ENCODE measurements at places on chromosomes 1 and 21.

DNA sequence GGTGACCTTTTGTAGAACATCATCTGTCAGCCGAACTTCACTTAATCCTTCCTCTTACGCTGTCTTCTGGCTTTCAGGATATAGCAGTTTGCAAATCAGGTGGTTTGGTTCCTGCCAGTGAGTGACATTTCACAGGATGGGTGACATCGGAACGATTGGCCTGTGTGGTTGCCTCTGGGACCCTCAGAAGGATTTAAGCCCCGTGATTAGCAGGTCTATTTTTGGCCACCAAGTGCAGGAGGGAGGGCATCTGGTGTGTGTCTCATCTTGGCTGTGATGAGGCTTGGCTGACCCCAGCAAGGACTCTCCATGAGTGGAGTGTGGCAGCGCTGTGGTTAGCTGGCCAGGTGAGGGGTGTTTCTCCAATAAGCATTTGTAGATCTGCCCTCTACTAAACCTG is 407.6 kb upstream of the VAMP3 start:
- H3K27ac ChIP-seq = peak overlapping the region; percentile 55
- DNase-seq = peak; percentile 43
- H3K27me3 ChIP-seq = no peaks in the 10 kb centered on the region
- no peaks in the 10 kb centered on the region for H3K36me3 ChIP-seq
- H3K4me3 ChIP-seq = no peak overlapping the region

DNA sequence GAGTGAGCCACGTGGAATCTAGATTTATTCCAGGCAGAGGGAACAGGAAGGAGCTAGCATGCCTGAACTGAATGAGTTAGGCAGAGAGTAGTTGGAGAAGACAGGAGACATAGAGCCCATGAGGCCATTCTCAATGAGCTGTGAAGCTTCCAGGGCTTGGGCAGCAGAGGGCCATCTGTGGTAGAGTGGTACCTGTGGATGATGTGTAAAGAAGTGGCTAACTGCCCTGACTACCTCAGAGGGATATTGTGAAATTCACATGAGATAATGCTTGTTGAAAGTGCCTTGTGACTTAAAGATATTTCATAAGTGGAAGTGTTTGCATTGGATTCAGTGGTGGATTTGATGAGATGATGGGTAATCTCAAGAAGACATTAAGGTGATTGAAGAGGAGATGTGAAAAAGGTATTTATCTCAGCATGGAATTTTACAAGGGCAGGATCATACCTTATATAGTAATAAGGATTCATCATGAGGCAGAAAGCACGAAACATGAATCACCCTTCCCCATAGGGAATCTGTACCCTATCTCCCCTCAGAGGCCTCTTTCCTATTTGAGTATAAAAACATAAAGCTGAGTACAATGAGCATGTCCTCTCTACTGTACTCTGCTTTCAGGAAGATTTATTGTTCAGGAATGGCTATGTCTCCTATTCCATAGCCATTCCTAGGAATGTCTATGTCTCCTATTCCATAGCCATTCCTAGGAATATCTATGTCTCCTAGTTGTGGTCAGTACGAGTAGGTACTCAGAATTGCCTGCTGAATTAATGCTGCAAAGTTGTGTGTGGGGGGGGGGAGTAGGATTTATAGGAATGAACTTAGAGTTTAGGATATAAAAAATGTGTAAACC is 146.8 kb downstream of the PAPPA2 start:
- no peaks in the 10 kb centered on the region for H3K27me3 ChIP-seq
- DNase-seq = no peak
- no peak overlapping the region for H3K4me3 ChIP-seq
- no peaks in the 10 kb centered on the region for H3K4me1 ChIP-seq

- H3K27ac ChIP-seq = peak overlapping the region; percentile 27
- H3K4me1 ChIP-seq = no peaks in the 10 kb centered on the region
- DNase-seq = no peak
- no peaks in the 10 kb centered on the region for H3K27me3 ChIP-seq
- no peaks in the 10 kb centered on the region for H3K36me3 ChIP-seq
- no peak overlapping the region for H3K4me3 ChIP-seq
Observed at GRCh38 chr1:59180735-59181134, 116.2 kb upstream of the FGGY start.

DNA sequence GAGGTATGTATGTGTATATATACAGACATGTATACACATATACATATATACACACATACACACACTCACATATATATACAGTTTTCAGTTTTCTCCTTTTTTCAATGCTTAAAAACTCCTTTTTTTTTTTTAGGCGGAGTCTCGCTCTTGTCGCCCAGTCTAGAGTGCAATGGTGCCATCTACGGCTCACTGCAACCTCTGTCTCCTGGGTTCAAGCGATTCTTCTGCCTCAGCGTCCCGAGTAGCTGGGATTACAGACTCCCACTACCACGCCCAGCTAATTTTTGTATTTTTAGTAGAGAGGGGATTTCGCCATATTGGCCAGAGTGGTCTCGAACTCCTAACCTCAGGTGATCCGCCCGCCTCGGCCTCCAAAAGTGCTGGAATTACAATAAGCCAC is 27.0 kb downstream of the STYXL2 start:
- H3K4me3 ChIP-seq = no peak overlapping the region
- no peaks in the 10 kb centered on the region for H3K27me3 ChIP-seq
- peak overlapping the region; percentile 57 for H3K27ac ChIP-seq
- no peaks in the 10 kb centered on the region for H3K36me3 ChIP-seq
- no peak for DNase-seq

DNA sequence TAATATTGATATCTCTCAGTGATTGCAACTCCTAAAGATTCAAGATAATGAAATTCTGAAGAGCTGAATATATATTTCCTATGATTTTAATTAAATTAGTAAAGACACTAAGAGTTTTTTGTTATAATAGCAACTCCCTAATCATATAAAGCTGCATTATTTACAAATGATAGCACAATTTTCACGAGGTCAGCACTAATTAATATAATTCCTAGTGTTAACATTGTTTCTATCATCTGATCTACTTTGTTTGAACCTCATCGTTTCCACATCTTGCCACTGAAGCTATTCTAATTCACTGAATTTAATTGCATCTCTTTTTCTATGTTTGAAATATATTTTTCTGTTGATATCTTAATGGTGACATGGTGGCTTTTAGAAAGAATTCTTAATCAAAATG is 279.1 kb upstream of the ADGRL4 start:
- H3K27ac ChIP-seq = no peak overlapping the region
- no peaks in the 10 kb centered on the region for H3K4me1 ChIP-seq
- DNase-seq = no peak
- no peak overlapping the region for H3K4me3 ChIP-seq
- H3K27me3 ChIP-seq = no peaks in the 10 kb centered on the region

DNA sequence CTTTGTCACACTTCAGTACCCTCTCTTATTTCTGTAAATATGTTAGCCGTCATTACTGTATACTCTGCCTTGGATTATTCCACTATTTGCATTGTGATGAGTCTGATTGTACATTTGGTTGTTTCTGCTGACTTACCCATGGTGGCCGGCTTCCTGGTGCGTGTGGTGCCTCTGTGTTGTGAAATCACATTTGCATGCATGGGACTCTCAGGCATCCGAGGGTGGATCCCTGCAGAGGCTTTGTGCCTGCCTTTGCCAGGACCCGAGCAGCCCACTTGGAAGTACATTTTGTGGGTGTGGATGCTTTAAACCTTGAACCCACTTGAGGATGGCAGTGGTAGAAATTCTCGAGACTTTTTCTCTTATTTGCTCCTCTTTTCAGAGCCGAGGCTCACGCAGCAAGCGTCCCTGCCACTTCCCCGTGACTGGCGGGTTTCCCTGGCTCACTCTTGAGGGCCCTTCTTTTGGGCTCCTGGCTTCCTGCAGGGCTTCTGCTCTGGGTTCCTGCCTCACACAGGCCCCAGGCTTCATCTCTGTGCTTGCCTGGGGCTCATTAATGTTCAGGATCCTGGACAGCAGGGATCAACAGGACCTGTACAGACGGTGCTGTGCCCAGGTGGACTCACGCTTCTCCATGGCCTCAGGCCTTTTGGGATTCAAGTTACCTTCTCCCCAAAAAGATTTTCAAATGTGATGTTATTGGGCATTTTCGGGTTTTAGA is 36.6 kb downstream of the POFUT2 start:
- DNase-seq = no peak
- H3K27ac ChIP-seq = no peak overlapping the region
- H3K36me3 ChIP-seq = no peaks in the 10 kb centered on the region
- H3K27me3 ChIP-seq = peaks cover 18% of the 10 kb centered on the region
- no peak overlapping the region for H3K4me3 ChIP-seq

- no peak overlapping the region for H3K4me3 ChIP-seq
- no peaks in the 10 kb centered on the region for H3K4me1 ChIP-seq
- DNase-seq = no peak
- no peaks in the 10 kb centered on the region for H3K27me3 ChIP-seq
- H3K27ac ChIP-seq = no peak overlapping the region
Observed at GRCh38 chr1:74396933-74397332, 115.5 kb downstream of the LRRC53 start.

DNA sequence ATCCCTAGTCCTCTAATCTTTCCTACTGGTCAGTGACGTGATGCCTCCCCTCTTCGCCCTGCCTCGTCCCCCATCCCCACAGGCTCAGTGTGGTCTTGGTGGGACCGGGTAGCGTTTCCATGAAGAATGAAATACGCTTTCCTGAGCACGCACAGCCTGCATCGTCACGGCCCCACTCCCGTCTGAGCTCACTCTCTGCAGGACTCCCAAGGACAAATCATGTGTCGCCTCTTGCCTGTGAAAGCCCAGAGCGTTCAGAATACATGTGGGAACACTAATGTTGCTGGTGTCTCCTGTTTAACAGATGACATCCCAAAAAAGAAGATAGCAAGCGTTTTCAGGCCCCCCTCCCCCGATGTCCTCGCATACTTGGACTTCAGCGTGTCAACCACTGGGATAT is 49.2 kb downstream of the S100B start:
- H3K27me3 ChIP-seq = no peaks in the 10 kb centered on the region
- peaks cover 78% of the 10 kb centered on the region for H3K36me3 ChIP-seq
- H3K4me1 ChIP-seq = no peaks in the 10 kb centered on the region
- no peak overlapping the region for H3K4me3 ChIP-seq

DNA sequence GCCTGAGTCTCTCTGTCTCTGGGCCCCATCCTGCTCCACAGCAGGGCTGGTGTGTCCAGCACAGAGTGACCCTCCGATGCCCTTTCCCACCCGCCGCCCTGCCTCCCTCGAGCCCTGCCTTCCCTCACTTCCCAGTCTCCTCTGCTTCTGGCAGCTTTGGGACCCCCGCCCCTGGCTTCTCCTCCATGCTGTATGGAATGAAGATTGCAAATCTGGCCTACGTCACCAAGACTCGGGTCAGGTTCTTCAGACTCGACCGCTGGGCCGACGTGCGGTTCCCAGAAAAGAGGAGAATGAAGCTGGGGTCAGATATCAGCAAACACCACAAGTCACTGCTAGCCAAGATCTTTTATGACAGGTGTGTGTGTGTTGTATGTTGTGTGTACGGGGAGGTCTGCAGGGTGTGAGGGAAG is 14.3 kb downstream of the MOV10 start:
- H3K4me3 ChIP-seq = no peak overlapping the region
- H3K27ac ChIP-seq = peak overlapping the region; percentile 39
- no peak for DNase-seq

GRCh38 chr1:113325022-113325421 is 65.3 kb upstream of the MAGI3 start:
- H3K27ac ChIP-seq = no peak overlapping the region
- no peak overlapping the region for H3K4me3 ChIP-seq
- no peaks in the 10 kb centered on the region for H3K27me3 ChIP-seq
- no peak for DNase-seq
- H3K36me3 ChIP-seq = no peaks in the 10 kb centered on the region

GRCh38 chr1:160879056-160879455 is 5.9 kb downstream of the ITLN1 start:
- no peak overlapping the region for H3K27ac ChIP-seq
- no peak for DNase-seq
- H3K4me1 ChIP-seq = no peaks in the 10 kb centered on the region
- no peaks in the 10 kb centered on the region for H3K27me3 ChIP-seq

GRCh38 chr1:35714921-35715567 is 3.6 kb downstream of the C1orf216 start:
- no peak overlapping the region for H3K4me3 ChIP-seq
- H3K36me3 ChIP-seq = no peaks in the 10 kb centered on the region
- no peaks in the 10 kb centered on the region for H3K27me3 ChIP-seq
- H3K4me1 ChIP-seq = peaks cover 21% of the 10 kb centered on the region

- no peaks in the 10 kb centered on the region for H3K27me3 ChIP-seq
- no peak overlapping the region for H3K4me3 ChIP-seq
- no peak for DNase-seq
- H3K27ac ChIP-seq = peak overlapping the region; percentile 6
- no peaks in the 10 kb centered on the region for H3K36me3 ChIP-seq
Observed at GRCh38 chr1:231020139-231020601, 19.9 kb downstream of the FAM89A start.

- H3K27ac ChIP-seq = peak overlapping the region; percentile 56
- peaks cover 49% of the 10 kb centered on the region for H3K4me1 ChIP-seq
- no peaks in the 10 kb centered on the region for H3K36me3 ChIP-seq
- peak; percentile 80 for DNase-seq
- H3K27me3 ChIP-seq = no peaks in the 10 kb centered on the region
Observed at GRCh38 chr1:234963904-234964702, 164.5 kb downstream of the TOMM20 start.

DNA sequence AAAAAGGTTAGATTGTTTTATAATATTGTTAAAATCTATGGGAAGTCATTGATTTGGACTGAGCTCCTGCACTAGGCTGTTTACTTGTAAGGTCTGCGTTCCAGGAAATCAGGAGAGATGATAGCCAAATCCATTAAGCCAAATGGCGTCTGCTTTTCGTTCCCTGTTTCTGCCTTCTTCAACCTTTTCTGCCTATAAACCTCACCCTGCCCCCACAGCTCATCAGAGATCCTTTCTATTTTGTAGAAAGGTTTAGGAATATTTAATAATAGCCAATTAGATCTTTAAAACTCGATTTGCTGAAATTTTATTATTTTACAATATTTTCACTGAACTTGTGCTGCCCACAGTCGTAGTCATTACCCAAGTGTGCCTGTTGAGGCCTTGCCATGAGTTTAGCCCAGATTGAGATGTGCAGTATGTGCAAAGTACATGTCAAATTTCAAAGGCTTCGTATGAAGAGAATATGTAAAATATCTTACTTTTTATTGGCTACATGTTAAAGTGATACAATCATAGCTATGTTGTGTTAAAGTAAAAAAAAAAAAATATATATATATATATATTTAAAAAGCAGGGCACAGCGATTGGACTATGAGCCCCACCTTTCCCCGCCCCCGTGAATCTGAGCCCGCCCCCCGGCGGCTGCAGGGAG is 444 bp upstream of the IARS2 start:
- H3K4me3 ChIP-seq = peak overlapping the region; percentile 91
- H3K27ac ChIP-seq = peak overlapping the region; percentile 85
- peaks cover 24% of the 10 kb centered on the region for H3K36me3 ChIP-seq
- H3K4me1 ChIP-seq = peaks cover 22% of the 10 kb centered on the region
- H3K27me3 ChIP-seq = no peaks in the 10 kb centered on the region

DNA sequence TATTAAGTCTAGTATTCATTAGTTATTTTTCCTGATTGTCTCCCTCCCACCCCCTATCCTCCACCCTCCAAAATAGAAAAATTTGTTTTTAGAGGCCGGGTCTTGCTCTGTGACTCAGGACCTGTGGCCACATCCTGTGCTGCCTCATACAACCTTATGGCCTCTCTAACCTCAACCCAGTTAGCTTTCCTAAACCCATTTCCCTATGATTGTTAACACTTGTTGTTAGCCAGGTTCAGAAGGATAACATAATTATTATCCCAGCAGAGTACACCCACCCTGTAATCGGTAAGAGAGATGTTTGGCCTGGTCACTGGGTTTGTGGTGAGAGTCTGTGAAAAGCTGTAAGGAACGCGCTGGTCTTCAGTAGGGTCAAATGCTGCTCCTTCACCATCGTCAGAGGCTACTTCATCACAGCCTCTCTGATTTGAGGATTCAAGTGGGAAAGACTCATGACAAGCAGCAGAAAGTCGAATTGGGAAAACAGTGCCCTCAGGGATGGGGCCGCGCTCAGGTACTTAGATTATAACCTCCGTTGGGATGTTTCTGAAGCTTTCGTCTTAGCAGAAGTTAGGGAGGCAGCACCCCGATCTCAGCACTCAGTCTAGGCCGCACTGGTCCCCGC is 35.9 kb upstream of the HMGN1 start:
- H3K27ac ChIP-seq = peak overlapping the region; percentile 86
- H3K36me3 ChIP-seq = no peaks in the 10 kb centered on the region
- no peaks in the 10 kb centered on the region for H3K27me3 ChIP-seq

Measured in gastrocnemius medialis (tissue), 4 donors.